Astrocyte of the hippocampus (primary cell): ENCODE measurements at places on chromosomes 12 and 14.

DNA sequence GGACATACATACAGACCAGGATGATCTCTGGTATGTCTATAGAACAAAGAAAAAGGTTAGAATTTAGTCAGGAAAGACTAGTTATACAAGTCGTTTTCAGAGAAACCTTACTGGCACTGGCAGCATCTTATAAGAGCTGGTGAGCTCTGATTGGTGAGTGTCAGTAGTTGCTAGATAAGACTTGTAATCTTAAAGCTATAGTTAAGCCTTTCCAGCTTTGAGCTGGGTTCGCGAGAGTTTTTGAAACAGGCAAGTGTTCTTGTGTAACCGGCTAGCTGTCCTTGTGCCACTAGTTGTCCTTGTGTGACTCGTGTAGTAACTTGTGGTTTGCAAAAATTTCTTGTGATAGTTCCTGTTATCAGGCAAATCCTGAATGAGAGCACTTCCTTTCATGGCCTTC lies 740.9 kb downstream of the GALC start:
- DNase-seq = no peak

GRCh38 chr12:131991816-131992430 lies 42.2 kb downstream of the EP400 start:
- peak; percentile 59 for DNase-seq

DNA sequence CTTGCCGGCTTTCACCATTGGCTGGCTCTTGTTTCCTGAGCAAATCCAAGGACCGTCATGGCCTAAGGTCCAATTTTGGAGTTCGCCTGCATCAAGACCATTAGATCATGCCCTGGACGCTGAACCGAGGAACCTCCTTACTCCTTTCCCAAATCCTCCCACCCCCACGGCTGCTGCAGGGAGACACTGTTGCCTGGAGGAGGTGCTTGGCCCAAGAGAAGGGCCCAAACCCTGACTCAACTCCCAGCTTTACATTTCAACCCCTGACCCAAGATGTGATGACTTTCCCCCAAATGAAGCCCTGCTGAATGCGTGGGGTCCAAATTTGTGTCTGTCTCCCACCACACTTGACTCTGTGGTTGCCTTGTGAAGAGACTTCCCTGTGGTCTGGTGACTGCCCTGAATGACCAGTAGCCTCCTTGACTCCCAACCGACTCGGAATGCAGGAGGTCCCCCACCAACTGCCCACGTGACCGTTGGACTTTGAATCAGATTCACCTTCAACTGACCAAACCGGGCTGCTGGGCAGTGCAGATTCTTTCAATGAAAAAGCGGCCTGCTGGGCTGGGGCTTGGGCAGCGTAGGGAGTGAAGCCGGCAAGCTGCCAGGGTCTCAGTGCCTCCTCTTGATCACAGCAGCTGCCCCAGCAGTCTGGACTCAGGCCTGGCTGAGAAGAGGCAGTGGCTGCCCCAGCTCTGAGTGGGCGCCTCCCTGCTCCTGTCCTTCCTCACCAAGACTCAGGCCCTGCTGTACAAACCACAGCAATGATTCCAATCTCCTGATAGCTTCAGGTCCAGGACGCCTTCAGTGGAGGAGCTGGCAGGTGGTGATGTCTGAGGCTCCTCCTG lies 46.7 kb upstream of the OASL start:
- DNase-seq = no peak

DNA sequence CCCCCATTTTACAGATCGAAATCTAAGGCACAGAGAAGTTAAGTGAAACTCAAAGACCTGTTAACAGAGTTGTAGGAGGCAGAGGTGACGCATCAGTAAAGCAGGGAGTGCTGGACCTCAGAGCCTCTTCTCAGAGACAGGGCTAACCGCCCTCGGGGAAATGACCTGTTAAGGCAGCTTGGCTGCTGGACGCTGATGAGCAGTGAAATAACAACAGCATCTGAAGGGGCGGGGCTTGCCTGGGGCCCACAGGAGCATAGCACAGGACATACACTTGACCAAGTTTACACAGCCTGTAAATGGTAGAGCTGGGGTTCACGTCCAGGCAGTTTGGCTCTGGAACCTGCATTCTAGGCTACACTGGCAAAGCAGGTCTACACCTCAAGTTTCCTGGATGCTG lies 39.3 kb downstream of the LRTM2 start:
- DNase-seq = no peak

DNA sequence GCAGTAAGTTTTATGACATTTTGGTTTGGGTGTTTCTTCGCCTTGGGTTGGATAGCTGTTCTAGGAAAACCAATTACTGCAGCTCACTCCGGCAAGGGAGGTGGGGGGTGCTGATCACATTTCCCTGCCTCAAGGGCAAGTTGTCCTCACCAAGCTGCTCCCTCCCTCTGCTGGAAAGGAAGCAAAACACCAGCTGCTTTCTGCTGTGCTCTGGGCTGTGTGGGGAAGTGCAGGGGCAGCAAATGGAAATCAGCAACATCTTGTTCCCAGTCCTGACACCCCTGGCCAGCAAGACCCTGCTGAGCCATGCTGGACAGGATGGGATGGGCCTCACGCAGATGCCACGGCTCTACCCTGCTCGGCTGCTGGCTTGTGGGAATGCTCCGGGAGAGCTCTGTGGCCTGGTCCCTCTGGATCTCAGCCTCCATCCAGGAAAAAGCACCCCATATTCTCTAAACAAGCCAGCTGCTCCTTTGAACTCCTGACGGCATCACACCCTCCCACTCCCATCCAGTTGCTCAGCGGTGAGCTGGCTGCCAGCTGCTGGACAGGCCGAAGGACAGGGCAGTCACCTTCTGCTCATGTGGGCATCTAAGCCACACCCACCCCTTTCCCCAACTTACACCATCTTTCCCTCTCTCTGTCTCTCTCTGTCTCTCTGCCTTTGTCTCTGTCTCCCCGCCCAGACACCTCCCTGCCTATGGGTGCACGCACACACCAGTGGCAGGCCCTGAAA lies 52.4 kb upstream of the EIF5 start:
- peak; percentile 49 for DNase-seq

GRCh38 chr12:29543036-29543435 lies 45.5 kb upstream of the OVCH1 start:
- DNase-seq = no peak
